ENCODE measurements at places on chromosomes 7 and 10.
A peak's percentile ranks its signal among the peaks of the same experiment; 100 is the strongest.

DNA sequence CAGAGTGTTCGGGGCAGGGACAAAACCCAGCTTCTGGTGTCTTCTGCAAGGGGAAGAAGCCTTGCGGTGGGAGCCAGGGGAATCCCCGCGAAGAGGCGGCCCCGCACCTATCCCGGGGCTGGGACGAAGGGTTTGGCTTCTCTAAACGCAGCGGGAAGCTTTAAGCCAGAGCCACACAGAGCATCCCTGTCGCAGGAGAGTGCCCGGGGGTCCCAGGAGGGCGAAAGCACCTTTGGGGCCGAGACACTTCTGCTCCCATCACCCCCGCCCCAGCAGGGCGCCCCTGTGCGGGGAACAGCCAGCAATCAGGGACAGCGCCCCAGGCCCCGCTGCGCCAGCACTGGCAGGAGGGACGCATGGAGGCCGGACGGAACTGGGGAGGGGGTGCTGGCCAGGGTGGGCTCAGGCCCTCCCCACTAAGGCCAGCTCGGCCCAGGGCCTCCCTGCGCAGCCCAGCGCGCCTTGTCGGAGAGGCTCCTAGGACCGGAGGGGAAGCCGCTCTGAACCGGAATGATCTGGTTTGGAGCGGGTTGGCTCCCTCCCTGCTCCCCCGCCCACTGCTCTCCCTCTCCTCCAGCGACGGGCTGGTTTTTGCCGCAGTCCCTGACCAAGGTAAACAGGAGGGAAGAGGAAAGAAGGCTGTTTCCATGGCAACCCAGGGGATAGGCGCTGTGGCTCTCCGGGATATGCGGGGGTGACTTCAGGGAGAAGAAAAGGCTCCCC, 63.9 kb downstream of the TMEM209 start:
- DNase-seq = peak; percentile 59

DNA sequence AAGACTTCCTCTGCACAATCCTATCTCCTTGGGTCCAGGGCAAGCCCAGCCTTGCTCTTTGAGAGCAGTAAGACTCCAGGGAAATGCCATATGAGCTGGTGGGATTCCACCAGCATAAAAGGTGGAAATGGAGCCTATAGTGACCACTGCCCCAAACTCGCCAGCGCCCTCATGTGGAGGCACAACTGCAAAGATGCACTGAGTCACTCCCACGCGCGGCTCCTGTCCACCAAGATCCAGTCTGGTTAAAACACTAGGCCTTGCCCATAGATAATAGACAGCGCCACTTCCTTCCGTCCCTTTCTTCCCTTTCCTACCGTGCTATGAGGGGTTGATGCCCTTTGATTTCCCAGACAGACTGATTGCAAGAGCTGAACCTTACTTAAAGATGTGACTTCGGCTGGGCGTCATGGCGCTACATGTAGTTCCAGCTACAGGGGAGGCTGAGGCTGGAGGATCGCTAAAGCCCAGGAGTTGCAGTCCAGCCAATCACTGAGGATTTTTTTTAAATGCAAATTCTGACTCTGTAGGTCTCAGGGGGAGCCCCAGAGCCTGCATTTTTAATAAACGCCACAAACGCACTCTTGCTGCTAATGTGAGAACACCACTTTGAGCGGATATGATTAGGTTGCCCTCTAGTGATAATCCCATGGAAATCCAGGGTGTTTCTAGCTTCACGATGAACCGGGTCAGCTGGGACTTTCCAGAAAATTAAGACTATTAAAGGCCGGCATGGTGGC, 136.5 kb downstream of the EPC1 start:
- DNase-seq = peak; percentile 36

DNA sequence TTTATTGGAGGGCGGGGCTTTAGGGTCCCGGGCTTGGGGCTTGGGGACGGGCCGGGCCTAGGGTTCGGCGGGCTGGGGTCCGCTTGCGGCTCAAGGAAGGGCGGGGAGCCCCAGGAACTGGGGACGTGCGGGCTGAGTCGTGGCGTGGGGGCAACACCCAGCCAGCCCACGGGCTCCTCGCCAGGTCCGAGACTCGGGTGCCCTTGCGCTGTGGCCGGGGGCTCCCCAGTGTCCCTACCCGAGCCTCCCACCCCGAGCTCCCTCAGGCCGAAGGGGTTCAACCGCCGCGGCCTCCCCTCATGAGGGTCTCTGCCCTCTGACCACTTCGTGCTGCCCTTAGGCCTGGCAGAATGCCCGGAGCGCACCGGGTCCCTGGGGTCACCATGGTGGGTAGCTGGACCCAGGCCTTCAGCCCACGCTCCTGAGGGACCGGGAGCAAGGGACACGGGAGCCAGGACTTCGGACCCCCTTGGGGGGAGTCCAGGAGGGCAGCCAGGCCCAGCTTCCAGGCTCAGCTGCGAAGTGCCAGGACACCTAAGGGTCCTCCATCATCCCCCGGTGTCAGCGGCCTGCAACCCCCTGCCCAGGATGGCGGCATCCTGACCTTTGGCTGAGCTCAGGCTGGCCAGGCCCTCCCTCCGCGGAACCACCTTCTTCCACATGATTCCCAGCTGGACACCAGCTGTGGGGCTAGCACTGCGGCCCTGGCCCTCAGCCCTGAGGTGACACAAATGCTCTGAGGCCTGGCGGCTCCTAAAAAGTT, 524 bp upstream of the FUOM start:
- no peak for DNase-seq

DNA sequence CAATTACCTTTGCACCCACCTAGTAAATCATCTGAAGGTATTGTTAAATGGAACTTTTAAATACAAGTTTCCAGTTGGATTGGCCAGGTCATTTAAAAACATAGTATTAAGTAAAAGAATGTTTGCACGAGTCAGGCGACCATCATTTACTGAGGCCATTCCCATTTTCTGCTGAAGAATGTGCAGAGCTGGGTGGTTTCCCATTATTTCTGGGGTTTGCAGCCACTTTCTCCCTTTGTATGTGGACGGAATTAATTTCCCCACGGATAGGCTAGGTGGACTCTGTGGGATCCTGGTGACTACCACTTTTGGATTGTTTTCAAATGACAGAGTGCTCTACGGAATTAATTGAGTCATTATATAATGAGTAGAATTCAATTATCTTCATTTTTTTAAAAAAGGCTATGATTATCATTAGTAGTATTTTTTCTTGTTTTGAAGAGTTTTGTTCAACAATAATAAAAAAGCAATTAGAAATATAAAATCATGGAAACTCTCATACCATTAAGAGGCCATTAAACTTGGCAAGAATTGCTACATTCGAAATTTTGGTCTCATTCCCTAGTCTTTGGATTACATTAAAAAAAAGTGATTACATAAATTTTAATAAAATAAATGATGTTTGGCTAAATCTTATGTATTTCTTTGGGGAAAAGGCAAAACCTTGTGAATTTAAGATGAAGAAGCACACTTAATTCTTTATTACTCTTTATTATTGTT, 120.4 kb upstream of the FZD8 start:
- DNase-seq = no peak

DNA sequence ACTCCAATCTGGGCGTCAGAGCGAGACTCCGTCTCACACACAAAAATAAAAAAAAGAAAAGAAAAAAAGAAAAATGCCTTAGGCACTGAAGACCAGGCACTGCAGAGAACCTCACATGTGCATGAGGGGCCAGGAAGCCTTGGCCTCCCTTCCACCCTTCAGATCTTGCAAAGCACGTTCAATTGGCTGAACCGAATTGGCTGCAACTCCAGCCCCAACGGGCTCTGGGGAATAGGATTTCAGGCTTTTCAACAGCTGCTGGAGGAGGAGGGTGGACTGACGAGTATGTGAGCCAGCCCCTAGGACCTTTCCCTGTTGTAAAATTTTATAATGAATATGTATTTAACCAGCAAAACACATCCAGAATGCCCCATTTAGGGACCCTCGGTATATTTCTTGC, 16.7 kb downstream of the TMEM120A start:
- DNase-seq = no peak

- DNase-seq = no peak
Measured at GRCh38 chr10:14712991-14713424, 61.7 kb downstream of the FAM107B start.

DNA sequence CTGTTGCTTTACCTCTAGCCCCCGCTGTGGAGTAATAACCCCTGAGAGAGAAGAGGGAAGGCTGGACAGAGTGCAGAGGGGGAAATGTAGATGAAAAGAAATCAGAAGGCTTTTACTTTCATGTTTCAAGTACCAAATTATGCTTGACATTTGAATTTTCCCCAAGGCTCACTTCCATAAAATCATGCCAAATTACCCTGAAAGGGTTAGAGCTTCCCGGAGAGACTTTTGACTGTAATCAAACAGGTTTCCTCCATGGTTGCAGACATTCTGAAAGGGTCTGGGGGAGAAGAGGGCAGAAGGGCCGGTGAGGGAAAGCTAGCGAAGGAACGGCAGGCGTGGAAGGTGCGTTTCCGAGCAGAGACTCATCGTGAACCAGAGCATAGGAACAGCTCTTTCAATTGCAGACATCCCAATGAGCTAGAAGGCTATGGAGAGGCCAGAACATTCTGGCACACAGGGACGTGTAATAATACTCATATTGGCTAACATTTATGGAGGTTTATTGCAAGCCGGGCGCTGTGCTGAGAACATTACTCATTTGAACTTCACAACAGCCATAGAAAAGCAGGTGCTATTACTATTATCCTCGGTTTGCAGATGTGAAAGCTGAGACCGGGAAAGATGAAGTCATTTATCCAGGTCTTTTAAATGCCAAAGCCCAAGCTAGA, 620.8 kb upstream of the AUTS2 start:
- no peak for DNase-seq

- no peak for DNase-seq
Measured at GRCh38 chr7:112897839-112898431, 107.7 kb upstream of the TMEM168 start.
